ENCODE measurements at places on chromosomes 12 and 14.

DNA sequence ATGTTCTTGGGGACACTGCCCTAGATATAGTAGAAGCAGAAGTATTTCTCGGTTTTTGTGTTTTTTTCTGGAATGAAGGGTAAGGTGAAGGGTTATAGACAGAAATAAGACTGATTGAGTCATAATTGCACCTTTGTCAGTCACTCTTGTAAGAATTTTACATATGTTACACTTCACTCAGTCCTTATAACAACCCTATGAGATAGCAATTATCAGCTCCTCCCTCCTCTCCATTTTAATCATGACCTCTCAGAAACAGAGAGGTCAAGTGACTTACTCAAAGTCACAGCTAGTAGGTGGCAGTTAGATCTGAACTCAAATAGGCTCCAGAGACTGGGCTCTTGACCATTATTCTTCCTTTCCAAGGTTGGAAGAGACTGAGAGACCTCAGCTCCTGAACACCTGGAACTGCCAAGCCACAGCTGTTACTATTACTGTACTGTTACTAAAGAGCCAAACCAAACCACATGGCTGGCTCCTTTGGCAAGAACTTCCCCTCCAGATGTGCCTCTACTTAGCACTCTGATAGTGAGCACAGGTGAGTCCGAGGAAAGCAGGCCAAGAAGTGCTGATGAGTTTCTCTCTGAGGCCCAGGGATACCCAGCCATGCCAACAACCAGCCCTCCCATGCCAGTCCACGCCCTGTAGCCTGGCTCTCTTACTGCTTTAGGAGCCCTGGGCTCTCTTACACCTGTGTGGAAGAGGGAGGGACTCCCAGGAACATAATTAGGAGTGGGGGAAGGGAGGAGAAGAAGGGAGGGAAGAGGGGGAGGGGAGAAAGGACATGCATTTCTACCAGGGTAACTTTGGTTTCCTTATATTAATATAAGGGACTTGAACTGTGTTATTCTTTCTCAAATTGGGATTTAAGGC, 121.3 kb downstream of the CRADD start:
- DNase-seq = no peak

- no peak for DNase-seq
Observed at GRCh38 chr12:98466640-98467400, 48.6 kb upstream of the TMPO start.

DNA sequence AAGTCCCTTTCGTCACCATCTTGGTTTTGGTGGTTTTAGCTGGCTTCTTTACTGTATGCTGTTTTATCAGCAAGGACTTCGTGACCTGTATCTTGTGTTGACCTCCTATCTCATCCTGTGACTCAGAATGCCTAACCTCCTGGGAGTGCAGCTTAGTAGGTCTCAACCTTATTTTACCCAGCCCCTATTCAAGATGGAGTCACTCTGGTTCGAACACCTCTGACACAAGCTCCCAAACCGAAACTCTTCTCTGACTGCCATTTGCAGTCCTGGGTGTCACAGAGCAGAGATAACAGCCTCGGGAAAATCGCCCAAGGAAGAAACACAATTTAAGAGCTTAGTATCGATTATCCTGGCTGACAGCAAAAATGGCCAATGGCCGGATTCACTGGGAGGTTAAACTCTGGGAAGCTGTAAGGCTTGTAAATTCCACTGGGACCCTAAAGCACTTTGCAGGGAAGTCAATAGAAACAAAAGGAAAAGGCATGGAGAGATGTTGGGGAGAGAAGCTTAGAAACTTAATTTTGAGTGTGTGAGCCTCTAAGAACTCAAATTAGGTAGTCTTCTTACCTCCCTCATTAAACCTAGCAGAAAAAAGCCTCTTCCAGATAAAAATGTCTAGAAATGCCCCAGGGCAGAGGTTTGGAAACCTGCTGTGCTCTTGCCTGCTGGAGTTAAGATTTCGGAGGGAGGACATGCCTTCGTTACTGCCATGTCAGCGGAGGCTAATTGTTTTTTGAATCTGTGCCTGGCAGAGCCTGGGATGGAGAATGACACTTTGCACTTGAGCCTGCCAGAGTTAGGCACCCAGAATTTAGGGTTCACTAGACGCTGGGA, 56.5 kb upstream of the RPH3A start:
- DNase-seq = no peak

- no peak for DNase-seq
Observed at GRCh38 chr14:93669632-93670031, 118.7 kb downstream of the PRIMA1 start.

GRCh38 chr14:69708049-69708448, 58.9 kb upstream of the SRSF5 start:
- DNase-seq = no peak

DNA sequence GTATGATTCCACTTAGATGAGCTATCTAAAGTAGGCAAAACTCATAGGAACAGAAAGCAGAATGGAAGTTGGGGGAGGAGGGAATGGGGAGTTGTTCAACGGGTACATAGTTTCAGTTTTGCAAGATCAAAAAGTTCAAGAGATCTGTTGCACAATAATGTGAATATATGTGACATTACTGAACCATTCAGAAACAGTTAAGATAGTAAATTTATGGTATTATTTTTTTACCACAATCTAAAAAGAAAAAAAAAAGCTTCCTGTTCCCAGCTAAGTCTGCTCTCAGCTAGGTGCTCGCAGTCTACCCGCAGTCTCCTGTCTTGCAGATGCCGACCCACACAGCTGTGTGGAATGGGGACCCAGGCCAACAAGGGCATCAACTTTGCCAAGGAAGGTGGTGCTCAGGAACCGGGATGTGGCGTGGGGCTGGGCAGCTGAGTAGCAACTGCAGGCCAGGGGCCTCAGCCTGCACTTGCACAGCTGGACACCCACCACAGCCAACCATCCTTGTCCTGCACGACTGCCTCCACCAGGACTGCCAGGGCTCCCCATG, 15.3 kb upstream of the ANO6 start:
- no peak for DNase-seq

- no peak for DNase-seq
Observed at GRCh38 chr12:43113135-43113534, 438.9 kb downstream of the ADAMTS20 start.

DNA sequence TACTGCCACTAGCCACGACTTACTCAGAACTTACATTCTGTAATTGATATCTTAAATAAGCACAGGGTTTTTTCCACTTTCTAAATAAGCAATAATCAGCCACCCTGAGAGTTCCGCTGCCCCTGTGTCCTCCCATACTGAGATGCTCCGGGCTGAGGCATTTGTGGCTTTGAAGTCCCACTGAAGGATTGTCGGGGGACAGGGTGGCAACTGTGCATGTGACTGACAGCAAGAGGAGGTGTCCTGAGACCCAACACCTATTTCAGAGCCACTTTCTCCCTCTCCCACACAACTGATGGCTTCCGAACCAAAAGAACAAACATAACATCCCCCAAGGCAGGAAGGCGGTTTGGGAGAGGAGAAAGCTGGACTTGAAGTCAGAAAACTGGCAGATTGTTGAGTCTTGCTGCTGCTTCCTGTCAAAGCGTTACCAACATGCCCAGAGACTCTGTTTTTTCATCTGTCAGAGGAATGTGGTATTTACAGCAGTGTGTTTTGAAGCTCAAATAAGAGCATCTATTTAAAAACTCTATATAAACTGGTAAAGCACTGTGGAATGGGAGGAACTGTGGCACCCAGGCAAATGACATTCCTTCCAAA, 157.9 kb upstream of the FKBP4 start:
- DNase-seq = no peak

- no peak for DNase-seq
Observed at GRCh38 chr12:131826097-131826928, 1.9 kb upstream of the MMP17 start.

DNA sequence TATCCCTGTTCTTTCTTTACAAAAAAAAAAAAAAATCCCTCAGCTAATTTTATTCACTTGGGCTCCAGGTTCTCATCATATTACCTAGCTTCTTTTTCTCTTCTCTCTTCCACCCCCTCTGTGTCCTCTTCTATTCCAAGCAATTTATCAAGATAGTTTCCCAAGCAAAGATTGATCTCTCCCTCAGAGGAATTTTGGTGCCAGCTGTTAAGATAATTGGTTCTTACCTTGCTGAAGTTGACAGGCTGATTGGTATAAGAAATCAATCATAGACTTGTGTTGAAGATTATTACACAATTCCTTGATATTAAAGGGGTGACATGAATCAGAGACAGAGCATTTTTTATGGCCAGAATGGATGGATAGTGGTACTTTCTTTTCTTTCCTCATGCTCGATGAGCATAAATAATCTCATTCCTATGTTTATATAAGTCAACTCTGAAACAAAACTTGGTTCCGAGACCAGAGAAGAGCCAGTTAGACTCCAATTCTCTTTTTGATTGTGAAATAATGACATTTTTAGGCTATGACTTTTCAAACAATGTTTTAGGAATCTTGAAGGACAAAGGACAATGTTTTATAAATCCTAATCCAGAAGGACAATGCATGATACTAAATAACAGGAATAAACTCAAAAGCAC, 264.1 kb upstream of the PRKD1 start:
- no peak for DNase-seq

DNA sequence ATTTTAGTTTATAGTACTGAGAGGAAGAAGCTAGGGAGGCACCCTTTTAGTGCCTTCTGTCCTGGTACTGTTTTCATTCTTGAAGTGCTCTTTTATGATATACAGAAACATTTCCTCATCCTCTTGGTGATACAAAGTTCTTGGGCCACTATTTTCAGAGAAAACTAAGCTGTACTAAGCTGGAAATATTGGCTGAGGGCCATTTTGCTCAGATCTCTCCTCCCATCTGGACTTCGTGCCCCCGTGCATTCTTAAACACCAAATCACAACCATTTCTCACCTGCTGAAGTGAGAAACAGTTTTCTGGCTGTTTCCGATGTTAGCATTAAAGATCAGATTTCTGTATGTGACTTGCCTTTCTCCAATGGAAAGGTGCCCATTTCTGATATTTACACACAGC, 158.9 kb downstream of the FBXL14 start:
- no peak for DNase-seq

- DNase-seq = no peak
Observed at GRCh38 chr12:9870286-9870866, 1.2 kb upstream of the CLEC2B start.

GRCh38 chr14:97177635-97178034, 380.5 kb downstream of the VRK1 start:
- DNase-seq = no peak

- no peak for DNase-seq
Observed at GRCh38 chr12:26572137-26572536, 260.9 kb downstream of the ITPR2 start.

DNA sequence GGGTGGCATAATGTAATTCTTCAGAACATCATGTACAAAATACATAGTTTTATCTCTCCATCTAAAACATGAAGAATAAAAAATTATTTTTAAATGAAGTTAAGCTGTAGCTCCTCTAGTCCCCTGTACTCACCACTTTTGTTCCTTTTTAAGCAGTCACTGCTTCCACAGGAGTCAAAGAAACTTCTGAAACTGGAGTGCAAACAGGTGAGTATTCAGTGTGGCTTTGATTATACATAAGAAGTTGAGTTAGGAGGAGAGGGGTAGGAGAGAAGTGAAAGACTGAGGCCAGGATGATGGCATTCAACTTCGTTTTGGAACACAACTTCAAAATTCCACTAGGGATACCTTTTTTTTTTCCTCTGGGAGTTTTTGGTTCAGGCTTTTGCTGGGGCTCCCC, 131.4 kb upstream of the CNTN1 start:
- no peak for DNase-seq

DNA sequence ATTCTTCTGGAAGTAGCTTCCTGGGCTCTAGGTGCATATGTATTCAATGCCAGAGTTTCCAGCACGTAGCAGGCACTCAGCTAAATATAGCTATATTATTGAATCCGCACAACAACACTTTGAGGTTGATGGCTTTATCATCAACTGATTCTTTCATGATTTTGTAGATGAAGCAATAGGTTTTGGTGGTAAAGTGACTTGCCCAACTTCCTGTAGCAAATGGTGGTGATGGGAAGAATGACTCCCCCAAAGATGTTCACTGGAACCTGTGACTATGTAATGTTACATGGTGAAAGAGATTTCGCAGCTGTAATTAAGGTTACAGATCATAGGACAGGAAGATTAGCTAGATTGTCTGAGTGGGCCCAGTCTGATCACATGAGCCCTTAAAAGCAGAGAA, 3.2 kb downstream of the TDRD9 start:
- DNase-seq = no peak

DNA sequence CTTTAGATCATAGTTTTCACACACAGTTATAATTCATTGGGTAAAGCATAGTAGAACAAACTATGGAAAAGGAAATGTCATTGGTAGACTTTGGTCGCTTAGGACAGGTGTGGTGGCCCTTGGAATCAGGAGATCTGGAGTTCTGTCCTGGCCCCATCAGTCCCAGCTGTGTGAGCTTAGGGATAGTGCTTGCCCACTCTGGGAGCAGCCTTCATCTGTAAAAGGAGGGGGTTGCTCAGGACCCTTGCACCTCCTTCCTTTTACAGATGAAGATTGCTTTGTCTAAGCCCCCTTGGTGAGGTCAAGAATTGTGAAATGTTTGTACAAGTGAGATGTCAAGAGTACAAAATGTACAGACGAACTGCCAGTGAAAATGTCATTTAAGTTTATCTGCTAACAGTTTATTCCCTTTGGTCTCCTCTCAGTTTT, 93.2 kb downstream of the BORCS5 start:
- DNase-seq = no peak

DNA sequence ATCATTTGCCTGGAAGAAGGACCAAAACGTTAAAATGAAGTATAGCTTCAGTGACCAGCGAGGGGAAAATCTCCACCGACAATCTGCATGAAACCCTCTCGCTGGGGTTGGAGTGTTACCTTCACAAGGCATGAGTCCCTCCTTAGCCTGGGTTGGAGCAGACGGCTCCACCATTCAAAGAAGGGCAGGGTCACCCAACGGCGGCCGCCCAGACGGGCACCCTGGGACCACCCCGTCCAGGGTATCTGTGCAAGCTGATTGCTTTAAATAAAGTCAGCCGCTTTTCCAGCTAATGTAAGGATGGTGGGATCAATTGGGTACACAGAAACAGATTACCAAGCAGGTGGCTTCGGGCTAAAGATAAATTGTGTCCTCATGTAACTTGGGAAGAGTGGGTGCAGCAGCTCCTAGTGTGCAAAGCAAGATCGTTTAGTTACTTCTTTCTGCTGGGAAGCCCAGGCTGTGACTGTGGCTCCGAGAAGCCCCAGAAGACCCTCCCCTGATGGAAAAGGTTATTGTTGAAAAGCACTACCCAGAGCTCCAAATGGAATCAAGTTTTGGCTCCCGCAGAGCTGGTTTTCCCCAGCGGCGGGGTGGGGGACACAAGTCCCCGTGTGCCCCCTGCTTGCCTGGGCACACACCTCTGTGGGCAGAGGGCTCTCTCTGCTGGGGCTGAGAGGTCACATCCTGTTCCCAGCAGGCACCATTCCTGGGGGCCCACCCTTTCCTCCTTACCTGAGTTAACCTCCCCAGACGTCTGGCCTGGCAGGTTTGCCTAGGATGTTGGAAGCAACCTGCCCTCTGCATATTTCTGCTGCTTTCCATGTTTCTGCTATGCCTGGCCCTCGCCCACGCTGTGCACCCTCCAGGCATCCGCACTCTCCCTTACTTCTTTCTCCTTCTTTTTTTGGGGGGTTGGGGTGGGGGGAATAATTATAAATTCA, 318.6 kb upstream of the DIO3 start:
- DNase-seq = no peak

GRCh38 chr12:23950210-23950774, 822 bp upstream of the SOX5 start:
- DNase-seq = no peak
